CD4-positive, alpha-beta T cell treated with Interleukin-4 for 1 hour (primary cell): ENCODE measurements at places on chromosomes 3 and 15.

DNA sequence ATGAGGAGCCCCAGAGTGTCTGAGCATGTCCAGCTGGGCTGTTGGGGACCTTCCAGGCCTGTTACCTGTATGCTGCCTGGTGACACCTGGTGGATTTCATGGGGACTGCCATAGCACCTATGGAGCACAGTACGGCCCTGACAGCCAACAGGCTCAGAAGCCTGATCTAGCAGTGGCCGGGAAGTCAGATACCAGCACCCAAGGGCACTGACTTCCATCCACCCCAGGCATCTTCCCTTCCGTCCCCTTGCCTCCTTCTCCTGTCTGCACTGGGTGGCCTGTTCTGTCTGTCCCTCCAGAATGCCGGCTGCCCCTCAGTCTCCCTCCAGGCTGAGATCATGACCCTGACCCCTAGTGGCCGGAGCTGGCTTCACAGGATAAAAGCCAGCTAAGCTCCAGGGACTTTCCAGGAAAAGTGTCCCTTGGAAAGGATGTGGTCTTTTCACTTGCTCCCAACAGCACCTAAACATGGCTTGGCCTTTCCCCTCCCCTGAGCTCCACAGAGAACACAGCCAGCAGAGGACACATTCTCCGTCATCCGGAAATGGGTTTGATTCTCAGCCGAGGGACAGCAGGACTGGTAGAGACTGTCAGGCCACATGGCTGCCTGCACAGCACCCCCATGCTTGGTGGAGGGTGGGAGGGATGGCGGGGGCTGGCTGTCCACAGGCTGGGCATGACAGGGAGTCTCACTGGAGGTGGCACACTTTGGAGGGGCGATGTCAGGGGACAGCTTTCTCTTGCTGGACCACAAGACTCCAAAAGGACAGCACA lies 9.5 kb downstream of the RPS17 start:
- peak; percentile 76 for DNase-seq

- no peak for DNase-seq
Observed at GRCh38 chr3:115111632-115112031, 35.5 kb downstream of the ZBTB20 start.

DNA sequence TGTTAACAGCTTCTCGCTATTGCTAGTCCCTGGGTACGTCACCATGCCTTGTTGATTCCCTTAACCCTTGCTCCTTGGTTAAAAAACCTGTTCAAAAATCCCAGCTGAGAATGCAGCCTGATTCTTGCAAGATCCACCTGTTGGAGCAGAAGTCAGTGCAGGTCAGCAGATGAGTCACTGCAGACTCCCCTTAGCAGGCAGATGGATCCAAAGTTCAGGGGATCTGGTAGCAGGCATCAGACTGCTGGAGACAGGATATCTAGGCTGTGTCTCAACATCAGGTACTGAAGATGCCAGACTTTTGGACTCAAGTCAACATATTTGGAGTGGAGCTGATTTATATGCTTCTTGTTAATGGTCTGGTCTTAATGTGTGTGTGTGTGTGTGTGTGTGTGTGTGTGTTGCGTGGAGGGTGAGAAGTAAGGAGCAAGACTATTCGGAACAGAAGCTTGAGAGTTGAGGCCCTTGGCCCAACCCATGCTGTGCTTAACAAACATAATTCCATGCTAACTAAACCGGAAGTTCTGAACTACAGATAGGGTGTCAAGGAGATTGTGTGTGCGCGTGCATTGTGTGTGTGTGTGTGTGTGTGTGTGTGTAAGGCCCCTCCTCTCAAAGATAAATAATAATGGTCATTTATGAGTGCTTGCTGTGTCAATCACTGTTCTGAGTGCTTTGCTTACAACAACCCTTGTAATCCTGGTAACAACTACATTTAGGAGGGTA lies 1.0 kb upstream of the C3orf52 start:
- no peak for DNase-seq

- no peak for DNase-seq
Observed at GRCh38 chr3:97817965-97818364, 3.8 kb upstream of the CRYBG3 start.

DNA sequence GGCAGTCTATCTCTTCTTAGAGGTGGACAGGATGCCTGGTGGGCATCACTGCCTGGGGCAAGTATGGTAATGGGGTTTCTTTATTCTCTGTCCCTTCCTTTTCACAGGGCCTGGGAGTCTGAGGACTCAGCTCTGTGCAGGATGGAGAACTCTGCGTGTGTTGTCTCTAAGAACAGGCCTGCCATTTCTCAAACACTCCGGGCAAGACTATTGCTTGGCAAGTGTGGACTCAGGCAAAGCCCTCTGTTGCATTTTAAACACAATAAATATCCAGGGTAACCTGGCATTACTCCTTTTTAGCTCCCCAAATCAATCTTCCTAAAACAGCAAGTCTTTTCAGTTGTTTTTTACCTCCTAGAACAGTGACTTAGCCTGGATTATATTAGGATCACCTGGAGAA lies 185.1 kb upstream of the ROPN1 start:
- no peak for DNase-seq

DNA sequence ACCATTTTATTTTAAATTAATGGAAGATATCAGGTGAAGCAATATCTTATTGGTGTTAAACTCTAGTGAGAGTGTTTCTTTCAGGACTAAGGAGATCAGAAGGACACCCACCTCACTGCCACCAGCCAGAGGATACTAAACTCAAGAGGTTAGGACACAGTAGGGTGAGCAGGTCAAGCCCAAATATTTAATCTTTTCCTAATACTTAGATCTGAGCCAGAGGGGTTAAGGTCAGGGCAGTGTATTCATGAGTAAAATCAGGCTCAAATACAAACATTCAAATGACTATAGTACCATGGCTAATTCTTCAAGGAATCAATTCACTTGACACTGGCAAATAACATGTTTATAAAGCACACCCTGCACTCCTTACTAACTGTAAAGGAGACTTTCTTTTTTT lies 65.0 kb upstream of the IP6K2 start:
- no peak for DNase-seq

DNA sequence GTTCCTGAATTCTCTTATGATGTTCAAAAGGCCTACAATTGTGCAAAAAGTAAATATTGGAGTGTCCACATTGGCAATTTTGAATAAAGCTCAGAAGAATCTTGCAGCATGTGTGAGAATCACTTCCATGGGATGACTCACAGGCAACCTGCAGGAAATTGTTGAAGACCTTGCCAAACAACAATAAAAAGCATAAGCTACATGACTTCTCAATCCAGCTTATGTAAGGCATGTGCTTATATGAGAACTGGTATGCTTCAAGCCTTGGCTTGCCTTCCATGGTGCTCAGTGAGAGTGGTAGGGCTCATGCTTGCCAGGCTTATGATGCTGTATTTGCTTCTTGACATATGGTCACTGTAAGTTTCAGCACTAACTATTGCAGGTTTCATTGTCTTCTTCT lies 18.4 kb upstream of the BCHE start:
- DNase-seq, result no peak

GRCh38 chr15:74396146-74396438 lies 28.6 kb upstream of the CYP11A1 start:
- no peak for DNase-seq

DNA sequence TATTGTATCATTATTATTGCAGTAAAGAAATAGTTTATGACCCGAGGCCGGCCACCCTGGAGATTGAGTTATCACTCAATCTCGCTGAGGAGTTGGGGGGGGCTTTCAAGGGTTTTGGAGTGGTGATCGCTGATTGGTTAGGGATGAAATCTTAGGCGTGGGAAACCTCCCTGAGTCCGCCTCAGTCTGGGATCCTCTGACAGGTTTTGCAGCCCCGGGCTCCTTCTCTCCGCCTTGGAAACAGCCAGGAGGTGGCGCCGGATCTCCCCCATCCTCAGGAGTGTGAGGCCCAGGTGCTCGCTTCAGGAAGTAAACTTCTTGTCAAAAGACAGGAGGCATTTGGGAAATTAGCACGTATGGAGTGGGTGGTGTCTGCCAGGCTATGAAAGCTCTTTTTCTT lies 41.1 kb upstream of the SEC61A1 start:
- DNase-seq, result no peak

DNA sequence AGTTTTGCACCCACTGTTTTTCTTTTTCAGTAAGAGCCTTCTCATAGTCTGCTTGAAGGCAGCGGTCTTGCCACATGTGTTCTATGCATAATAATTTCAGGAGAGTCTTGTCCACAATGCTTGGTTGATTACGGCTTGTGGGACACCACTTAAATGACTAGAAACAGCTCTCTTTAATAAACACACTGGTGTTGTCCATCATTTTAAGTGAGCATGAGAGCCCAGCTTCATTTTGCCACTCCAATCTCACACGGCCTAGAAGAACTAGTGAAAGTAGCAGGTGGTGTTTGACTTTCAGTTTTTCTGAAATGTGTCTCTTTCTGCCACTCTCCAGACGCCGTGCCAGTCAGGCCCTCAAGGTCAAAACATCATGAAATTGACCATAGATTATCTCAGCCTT lies 292.1 kb downstream of the LPP start:
- no peak for DNase-seq

GRCh38 chr3:184188080-184188479 lies 2.1 kb downstream of the ABCF3 start:
- DNase-seq, result no peak

DNA sequence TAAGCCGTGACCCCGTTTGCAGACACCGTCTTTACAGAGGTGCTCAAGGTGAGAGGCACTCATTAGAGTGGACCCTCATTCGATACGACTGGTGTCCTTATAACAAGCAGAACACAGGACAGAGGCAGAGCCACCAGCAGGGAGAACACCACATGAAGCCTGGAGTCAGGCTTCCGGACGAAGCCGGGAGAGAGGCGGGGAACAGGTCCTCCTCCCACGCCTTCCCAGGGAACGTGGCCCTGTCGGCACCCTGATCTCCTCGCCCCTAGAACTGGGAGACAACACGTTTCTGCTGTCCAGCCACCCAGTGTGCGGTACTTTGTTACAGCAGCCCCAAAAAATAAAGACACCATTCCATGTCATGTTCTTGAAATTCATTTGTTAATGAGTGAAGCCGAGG lies 33.6 kb downstream of the ZDHHC19 start:
- DNase-seq, result no peak
